ENCODE measurements at places on chromosomes 13 and 19.

GRCh38 chr13:44918326-44919103 is 70.8 kb downstream of the NUFIP1 start:
- no peaks in the 10 kb centered on the region for H3K36me3 ChIP-seq
- H3K27ac ChIP-seq: no peak overlapping the region
- H3K4me3 ChIP-seq: no peak overlapping the region
- DNase-seq: peak; percentile 68

DNA sequence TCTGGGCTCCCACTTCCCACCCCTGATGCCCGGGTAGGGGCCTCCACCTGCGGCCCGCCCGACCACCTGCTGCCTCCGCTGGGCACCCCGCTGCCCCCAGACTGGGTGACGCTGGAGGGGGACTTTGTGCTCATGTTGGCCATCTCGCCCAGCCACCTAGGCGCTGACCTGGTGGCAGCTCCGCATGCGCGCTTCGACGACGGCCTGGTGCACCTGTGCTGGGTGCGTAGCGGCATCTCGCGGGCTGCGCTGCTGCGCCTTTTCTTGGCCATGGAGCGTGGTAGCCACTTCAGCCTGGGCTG is 7.9 kb downstream of the DBP start:
- no peak for DNase-seq
- no peak overlapping the region for H3K4me3 ChIP-seq
- H3K36me3 ChIP-seq: no peaks in the 10 kb centered on the region
- H3K27me3 ChIP-seq: no peaks in the 10 kb centered on the region
- H3K4me1 ChIP-seq: peaks cover 20% of the 10 kb centered on the region

DNA sequence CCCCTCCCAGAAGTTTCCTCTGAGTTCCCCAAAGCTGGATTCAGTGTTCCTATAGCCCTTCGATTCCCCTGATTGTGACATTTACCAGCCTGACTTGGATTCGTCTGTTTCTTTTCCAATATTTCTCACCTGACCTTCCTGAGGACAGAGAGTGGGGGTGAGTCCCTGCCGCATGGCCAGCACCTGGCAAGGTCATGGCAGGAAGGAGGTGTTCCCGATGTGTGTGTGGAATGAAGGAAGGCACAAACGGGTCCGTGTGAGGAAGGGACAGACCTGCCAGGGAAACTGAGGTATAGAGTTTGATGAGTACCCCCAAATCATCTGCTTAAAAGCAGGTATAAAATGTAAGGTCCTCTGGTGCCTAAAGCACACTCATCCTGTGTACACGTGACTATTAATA is 3.3 kb downstream of the COL4A1 start:
- peaks cover 10% of the 10 kb centered on the region for H3K36me3 ChIP-seq
- H3K4me1 ChIP-seq: peaks cover 9% of the 10 kb centered on the region
- no peak for DNase-seq
- H3K4me3 ChIP-seq: no peak overlapping the region
- H3K27me3 ChIP-seq: peaks cover 60% of the 10 kb centered on the region
- H3K27ac ChIP-seq: no peak overlapping the region

DNA sequence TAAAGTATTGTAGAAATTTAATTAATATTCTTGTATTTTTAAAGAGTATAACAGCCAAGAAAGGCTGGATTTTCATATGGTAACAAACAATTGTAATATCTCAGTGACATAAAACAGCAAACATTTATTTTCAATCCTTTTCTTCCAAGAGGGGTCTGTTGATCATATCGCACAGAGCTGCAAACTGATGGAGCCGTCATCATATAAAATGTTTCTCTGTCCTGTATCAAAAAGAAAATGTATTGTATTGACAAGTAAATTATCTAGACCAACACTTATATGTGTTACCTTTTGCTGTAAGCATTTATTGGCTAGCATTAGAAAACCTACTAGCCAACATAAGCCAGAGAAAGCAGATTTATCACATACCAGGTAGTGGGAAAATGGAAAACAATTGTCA is 2861.4 kb upstream of the PCDH20 start:
- no peaks in the 10 kb centered on the region for H3K4me1 ChIP-seq
- H3K4me3 ChIP-seq: no peak overlapping the region
- H3K27ac ChIP-seq: no peak overlapping the region

GRCh38 chr19:13906521-13906904 is 512 bp downstream of the CC2D1A start:
- no peaks in the 10 kb centered on the region for H3K27me3 ChIP-seq
- peak overlapping the region; percentile 88 for H3K4me3 ChIP-seq
- H3K4me1 ChIP-seq: peaks cover 10% of the 10 kb centered on the region

DNA sequence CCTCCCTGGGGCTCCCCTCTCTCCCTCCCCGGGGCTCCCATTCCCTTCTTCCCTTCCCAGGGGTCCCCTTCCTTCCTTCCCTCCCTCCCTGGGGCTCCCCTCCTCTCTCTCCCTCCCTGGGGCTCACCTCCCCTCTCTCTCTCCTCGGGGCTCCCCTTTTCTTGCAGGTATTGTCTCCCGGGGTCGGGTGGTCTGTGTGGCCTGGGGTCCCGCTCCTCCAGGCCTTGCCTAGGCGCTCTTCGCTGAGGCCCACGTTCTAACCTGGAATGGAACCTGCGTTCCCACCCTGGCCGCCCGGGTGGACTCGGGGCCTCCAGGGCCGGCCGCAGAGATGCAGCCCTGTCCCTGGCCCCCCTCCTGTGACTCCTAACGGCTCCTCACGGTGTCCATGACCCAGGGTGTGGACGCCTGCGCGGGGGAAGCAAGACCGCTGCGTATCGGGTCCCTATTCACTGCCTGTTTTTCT is 940 bp upstream of the DCUN1D2 start:
- peaks cover 3% of the 10 kb centered on the region for H3K36me3 ChIP-seq
- DNase-seq: no peak
- H3K27me3 ChIP-seq: no peaks in the 10 kb centered on the region
- no peak overlapping the region for H3K27ac ChIP-seq

DNA sequence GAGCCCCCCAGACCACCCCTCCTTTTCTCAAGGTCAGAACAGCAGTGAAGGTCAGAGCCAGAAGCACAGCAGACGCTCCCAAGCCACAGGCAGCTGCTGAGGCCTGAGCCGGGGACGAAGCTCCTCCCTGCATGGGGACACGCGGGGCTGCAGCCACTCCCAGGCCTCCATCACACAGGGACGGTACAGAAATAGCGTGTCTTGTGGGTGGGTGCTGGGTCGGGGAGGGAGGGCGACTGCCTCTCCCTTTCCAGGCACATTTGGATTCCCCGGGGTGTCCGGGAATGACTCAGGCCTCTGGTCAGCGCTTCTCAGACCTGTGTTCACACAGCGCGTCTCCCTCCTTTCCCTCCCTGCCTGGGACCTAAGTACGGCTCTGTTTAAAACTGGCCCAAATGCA is 33.2 kb downstream of the RASA3 start:
- no peak for DNase-seq
- H3K27ac ChIP-seq: no peak overlapping the region
- peaks cover 48% of the 10 kb centered on the region for H3K4me1 ChIP-seq
- H3K27me3 ChIP-seq: no peaks in the 10 kb centered on the region
- H3K36me3 ChIP-seq: peaks cover 6% of the 10 kb centered on the region

DNA sequence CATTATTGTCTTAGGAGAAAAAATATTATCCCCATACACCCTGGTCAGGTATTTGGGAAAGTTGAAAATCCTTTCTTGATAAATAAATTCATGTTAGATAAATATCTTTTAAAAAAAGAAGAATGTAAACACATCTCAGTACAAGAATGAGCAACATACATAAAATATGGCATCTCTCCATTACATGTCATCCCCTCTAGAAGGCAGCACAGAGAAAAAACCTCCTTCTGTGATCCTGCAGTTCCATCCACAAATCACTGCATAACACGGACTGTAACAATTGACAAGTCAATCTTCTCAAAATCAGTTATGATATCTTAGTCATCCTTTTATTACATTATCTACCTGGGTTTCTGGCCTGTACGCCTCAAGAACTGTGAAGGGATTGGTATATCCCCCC is 683.9 kb upstream of the KLHL1 start:
- no peak overlapping the region for H3K4me3 ChIP-seq
- H3K4me1 ChIP-seq: no peaks in the 10 kb centered on the region
- no peaks in the 10 kb centered on the region for H3K36me3 ChIP-seq
- DNase-seq: no peak
- no peak overlapping the region for H3K27ac ChIP-seq
- no peaks in the 10 kb centered on the region for H3K27me3 ChIP-seq

GRCh38 chr19:58150328-58150921 is at the start of gene ZNF329:
Gene ZNF329 (minus strand): TSS chr19:58150789. CDS start chr19:58129503, 21,286 bp downstream.
- H3K27me3 ChIP-seq: no peaks in the 10 kb centered on the region
- peak within 1 kb of the TSS; percentile 86 for H3K27ac ChIP-seq
- H3K36me3 ChIP-seq: peaks cover 4% of the 10 kb centered on the region
- DNase-seq: peak; percentile 84

DNA sequence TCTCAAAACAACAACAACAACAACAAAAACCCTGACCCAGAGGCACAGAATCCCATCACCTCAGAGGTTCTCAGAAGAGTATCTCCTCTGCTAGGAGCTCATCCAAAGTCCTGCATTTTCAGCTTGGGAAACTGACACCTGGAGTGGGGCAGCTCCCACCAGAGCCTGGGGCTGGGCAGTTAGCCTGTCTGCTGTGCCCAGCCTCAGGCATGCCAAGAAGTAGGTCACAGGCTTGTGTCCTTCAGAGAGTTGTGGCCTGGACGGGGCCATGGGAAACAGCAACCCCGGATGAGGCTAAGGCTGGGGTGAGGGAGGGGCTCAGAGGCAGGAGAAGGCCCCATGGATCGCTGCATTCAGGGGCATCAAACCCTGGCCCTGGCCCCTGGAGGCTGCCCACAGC is 2.1 kb downstream of the NDUFS7 start:
- peaks cover 18% of the 10 kb centered on the region for H3K4me1 ChIP-seq
- peaks cover 6% of the 10 kb centered on the region for H3K27me3 ChIP-seq
- no peak for DNase-seq
- no peak overlapping the region for H3K27ac ChIP-seq
- H3K36me3 ChIP-seq: peaks cover 2% of the 10 kb centered on the region

GRCh38 chr13:28650284-28650683 is 8.6 kb upstream of the POMP start:
- H3K4me1 ChIP-seq: peaks cover 3% of the 10 kb centered on the region
- no peaks in the 10 kb centered on the region for H3K27me3 ChIP-seq
- peaks cover 8% of the 10 kb centered on the region for H3K36me3 ChIP-seq
- no peak overlapping the region for H3K27ac ChIP-seq
- no peak for DNase-seq
- no peak overlapping the region for H3K4me3 ChIP-seq

DNA sequence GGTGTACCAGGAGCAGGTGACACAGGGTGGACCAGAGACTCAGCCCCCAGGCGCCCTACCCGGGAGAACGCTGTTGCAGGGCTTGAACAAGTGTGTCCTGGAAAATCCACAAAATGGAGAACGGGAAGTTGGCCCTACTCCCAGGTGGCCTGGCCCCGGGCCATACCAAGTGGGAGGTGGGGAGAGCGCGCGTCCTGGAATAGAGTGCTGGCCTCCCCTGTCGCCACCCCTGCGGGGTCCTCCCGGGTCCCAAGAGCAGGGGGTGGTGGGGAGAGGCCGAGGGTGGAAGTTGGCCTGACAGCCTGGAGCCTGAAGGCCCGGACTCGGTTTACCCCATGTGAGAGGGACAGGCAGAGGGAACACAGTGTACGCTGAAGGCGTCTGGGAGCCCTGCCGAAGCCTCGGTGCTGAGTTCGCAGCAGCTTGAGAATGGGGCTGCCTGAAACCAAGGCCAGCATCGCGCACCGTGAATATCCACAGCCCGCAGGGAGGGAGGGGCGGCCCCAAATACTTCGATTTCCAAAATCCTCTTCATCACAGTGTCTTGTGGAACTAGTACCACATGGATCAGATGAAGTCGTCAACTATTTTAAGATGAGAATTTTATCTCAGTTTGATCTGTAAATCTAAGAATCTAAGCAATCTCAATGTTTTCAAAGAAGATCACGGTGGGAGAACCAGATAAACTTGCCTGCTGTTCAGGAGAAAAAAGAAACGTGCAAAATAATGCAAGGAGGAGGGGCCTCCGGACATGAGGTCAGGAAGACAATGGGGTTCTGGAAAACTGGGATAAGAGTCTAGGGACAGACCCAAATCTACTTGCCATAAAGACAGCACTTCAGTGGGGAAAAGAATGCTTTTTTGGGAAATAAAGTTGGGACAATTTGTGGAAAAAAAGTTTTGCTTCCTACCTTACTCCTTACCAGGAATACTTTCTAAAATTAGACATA is 10.4 kb upstream of the KLF16 start:
- H3K4me1 ChIP-seq: peaks cover 25% of the 10 kb centered on the region
- no peaks in the 10 kb centered on the region for H3K36me3 ChIP-seq
- DNase-seq: no peak
- no peaks in the 10 kb centered on the region for H3K27me3 ChIP-seq
- H3K4me3 ChIP-seq: peak overlapping the region; percentile 60

DNA sequence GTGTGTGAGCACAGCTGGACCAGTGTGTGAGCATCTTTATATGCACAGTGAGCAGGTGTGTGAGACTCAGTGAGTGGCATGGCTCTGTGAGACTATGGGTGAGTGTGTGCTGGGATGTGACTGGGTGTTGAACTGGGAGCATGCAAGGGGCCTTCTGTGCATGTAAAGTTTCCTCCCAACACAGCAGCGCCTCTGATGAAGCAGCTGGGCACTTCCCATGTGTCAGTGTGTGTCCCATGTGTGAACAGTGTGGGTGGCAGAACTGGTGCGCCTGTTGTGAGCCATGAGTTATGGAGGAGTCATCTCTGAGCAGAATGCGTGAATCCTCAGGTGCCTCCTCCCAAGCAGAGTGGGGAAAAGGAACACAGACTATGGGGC is 24.1 kb downstream of the LGALS16 start:
- H3K4me1 ChIP-seq: peaks cover 36% of the 10 kb centered on the region
- peak overlapping the region; percentile 90 for H3K27ac ChIP-seq
- no peaks in the 10 kb centered on the region for H3K27me3 ChIP-seq
- no peak for DNase-seq

DNA sequence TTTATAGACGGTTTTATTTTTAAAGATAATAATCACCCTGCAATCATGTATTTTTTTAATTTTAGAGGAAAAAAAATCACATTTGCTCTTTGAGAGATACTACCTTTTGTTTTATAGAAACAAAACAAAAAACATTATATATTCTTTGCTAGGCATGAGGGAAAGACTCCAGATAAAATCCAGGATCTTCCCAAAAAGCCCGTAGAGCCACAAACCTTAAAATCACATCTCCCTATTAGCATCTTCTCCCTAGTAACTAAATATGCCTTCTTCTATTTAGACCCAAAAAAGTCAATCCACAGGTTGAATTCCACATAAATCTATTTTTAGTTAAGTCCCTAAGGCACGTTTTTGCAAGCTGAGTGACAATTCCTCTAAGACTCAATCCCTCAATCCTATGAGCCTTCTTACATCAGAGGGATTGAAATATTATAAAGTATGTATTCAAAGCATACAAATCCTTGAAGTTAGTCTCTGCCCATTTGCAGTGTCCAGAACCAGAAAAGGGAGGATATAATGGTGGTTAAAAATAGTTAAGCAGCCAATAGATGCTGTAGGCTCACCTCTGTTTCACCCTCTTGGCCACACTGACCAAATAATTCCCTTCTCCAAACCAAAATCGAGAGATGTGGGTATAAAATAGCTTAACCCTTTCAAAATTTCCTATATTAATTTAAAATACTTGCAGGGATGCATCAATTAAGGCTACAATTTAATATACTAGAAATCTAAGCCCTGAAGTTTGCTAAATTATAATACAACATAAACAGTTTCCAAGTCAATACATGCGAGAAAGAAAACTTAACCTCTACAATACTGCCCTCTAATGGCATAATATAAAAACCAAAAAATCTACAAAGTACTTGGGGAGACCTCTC is 64.0 kb downstream of the SERP2 start:
- peaks cover 4% of the 10 kb centered on the region for H3K27me3 ChIP-seq
- peaks cover 2% of the 10 kb centered on the region for H3K36me3 ChIP-seq
- H3K27ac ChIP-seq: peak overlapping the region; percentile 32
- DNase-seq: no peak
- peaks cover 18% of the 10 kb centered on the region for H3K4me1 ChIP-seq
